IPS DF 19.7 (cell line): ENCODE measurements at places on chromosomes 6 and 20.

- DNase-seq: no peak
Measured at GRCh38 chr20:17579369-17580039, 9.6 kb downstream of the DSTN start.

- DNase-seq: no peak
Measured at GRCh38 chr20:58956078-58956477, 25.0 kb upstream of the NELFCD start.

DNA sequence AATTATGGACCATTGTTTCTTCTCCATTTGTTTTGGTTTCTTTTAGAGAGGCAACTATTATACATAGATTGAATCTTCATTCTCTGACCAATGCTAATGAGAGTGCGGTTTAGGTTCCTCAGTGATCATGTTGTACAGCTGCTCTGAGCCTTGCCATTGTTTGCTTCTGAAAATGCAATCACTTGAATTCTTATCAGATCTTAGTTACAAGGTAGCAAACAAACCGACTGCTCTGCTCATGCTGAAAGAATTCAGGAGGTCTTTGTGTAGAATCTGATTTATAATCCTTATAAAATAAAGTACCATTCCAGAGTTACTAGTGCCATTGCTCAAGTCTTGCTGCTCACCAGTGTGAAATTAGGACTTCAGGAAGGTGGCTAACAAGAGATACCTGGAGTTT, 569.1 kb upstream of the ID4 start:
- no peak for DNase-seq

DNA sequence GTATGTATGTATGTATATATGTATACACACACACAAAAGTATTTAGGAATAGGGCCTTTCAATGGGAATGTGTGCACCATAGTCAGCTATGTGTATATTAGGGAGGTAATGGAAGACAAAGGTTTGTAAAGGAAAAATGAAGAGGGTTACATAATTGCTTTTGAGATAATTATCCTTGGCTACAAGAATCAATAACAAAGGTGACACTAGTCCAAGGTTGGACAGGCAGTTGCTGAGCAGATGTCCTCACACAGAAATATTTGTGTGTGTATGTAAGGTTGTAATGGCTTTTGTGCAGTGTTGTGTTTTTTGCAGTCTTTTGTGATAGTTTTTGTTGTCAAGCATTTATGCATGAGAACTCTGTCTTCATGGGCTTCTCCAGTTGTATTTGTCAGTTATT, 157.9 kb upstream of the MARCKS start:
- no peak for DNase-seq

GRCh38 chr6:5665667-5666066, 341.1 kb downstream of the NRN1 start:
- no peak for DNase-seq

DNA sequence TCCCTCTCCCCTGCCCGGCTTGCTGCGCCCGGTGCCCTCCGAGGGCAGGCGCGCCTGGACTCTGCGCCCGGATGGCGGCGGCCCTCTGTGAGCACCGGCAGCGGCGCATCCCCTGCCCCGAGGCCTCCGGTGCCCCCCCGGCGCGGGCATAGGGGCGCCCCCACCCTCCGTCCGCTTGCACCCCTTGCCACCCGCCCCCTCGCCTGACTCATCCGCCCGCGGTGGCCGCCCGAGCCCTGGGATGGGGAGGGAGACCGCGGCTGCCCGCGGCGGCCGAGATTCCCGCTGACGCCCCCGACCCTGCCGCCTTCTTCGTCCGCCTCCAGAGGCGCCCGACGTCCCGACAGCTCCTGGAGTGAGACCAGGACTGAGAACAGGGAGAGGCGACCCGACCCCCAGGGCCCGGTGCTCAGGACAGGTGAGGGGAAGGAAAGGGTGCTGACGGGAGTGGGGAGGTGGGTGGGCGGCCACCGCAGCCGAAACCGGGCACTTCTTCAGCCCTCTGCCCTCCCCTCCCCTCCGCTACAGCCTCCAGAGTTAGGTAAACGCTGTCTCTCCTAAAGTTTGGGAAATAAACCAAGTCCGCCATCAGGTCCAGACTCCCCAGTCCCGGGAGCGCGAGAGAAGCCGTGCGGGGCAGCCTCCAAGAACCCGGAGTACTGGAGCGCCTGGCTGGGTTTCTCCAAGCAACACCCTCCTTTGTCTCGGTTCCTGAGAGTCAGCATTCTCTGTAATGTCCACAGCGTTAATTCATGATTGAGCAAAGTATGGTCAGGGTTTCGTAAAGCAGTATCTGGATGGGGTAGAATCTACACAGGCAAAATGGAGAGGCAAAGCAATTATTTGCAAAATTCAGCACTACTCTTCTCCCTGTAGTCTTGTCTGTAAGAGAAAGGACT, 539 bp downstream of the TMEM200A start:
- DNase-seq: no peak

DNA sequence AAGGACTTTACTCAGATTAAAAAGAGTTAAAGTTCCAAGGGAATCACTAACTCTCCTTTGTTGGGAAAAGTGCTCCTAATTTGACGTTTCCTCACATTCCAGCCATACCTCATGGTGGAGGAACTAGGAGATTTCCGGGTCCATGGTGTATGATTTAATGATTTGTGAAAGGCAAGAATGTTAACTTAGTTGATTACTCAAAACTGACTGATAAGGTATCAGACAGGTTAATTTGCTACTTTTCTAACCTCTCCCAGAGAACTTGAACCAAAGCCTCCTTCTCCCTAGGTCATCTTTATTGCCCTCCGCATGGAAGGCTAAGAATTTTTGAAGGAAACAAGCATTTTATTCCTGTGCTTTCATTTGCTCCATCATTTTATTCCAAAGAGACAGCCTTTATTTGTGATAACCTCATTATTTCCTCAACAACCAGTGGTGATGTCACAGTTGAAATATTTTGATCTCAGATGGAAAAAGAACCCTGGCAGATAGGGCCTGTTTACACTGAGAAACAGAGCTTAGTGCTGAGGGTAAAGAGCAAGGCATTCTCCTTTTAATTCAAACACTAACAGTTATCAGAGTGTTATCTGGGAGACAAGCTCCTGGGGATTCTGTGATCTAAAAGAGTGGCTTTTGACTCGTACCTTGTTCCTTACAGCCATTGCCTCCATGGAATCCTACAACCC, 57.4 kb upstream of the BMP2 start:
- DNase-seq: no peak

GRCh38 chr20:25248786-25249172, 894 bp downstream of the PYGB start:
- DNase-seq: no peak

GRCh38 chr6:99588618-99589289, 17.9 kb upstream of the PRDM13 start:
- DNase-seq: no peak

- DNase-seq: no peak
Measured at GRCh38 chr6:141123497-141123896, 1009.2 kb upstream of the GJE1 start.

- no peak for DNase-seq
Measured at GRCh38 chr20:61557621-61558020, 305.6 kb downstream of the CDH4 start.

DNA sequence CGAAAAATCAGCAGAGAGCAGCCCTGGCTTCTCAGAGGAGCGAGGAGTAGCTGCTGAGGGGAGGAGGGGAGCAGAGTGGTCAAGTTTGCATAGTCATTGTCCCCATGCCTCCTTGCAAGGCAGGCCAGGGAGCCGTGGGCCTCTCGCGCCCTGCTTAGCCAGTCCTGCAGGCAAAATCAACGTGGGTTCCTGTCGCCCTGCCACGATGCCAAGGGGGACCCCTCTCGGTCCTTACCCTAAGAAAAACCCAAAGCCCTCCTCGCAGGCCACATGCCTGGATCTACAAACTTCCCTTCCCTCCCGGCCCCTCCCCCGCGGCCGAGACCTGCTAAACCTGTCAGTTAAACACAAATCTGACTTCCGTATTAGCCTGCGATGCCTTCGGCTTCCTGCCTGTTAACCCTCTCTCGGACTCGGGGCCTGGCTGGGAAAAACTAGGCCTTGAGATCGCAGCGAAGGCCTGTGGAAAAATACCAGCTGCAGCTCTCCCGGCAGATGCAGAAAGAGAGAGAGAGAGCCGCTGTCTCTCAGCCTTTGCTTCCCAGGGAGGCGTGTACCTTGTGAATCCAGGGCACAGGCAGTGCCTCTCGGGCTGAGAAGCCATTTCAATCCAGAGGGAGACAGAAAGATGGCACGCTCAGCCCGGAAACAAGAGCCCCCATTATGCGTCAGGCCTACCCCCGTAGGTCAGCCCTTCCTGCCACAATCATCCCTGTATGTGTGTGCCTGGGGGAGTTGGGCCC, 968 bp upstream of the ZMYND8 start:
- no peak for DNase-seq

GRCh38 chr20:11642866-11643265, 274.8 kb upstream of the BTBD3 start:
- DNase-seq: no peak

- DNase-seq: no peak
Measured at GRCh38 chr6:162722226-162722625, 5.3 kb downstream of the PRKN start.

DNA sequence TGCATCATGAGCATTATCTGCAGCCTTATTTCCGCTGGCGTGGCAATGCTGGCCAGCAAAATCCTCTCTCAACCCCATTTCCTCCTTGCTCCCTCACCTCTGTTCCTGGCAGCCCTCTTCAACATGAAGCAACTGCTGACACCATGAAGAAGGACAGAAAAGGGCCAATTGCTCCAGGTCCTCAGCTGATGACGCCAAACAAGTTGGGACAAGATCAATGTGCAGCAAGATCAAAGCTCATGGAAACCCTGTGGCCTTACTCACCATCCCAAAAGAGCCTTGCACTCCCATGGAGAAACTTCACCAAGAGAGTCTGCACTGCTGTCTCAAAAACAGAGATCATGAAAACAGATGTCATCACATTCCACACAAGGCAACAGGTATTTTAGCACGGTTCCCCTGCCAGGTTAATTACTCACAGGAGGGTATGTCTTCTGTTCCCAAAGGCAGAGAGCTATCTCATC, 7.4 kb downstream of the GFOD1 start:
- DNase-seq: no peak

- DNase-seq: no peak
Measured at GRCh38 chr6:143176090-143177021, 115.7 kb downstream of the AIG1 start.

DNA sequence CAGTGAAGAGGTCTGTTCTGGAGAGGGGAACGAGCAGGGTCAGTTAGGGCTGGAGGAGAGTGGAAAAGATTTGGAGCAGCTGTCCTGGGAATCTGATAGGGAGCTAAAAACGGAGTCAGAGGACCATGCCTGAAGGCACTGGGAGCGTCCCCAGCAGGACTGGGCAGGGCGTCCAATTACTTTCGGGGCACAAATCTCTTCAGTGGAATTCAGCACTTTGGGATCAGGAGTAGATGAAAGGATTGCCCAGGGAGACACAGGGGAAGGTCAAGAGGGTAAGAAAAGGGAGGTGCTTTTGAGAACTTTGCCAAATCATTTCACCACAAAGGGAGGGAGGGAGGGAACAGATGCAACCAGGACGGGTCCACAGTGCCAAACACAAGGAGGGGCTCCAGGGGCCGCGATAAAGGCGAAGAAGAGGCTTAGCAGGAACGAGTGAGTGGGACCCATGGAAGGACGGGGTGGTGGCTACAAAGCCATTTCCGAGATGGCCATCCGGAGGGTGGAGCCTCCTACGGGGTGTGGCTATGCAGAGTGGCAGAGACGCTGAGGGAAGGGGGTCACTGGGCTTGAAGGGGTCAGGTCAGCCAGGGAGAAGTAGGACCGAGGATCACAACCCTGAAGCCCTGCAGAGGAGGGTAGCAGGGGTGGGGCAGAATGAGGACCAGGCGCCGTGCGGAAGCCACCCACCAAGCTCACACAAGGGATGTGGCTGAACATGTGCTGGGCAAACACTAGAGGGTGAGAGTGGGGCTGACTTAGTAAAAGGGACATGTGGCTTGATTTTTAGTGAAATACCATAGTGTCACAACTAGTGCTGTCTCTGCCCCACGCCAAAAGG, 180.0 kb upstream of the RREB1 start:
- DNase-seq: no peak

GRCh38 chr6:14524319-14524718, 406.7 kb downstream of the CD83 start:
- no peak for DNase-seq

DNA sequence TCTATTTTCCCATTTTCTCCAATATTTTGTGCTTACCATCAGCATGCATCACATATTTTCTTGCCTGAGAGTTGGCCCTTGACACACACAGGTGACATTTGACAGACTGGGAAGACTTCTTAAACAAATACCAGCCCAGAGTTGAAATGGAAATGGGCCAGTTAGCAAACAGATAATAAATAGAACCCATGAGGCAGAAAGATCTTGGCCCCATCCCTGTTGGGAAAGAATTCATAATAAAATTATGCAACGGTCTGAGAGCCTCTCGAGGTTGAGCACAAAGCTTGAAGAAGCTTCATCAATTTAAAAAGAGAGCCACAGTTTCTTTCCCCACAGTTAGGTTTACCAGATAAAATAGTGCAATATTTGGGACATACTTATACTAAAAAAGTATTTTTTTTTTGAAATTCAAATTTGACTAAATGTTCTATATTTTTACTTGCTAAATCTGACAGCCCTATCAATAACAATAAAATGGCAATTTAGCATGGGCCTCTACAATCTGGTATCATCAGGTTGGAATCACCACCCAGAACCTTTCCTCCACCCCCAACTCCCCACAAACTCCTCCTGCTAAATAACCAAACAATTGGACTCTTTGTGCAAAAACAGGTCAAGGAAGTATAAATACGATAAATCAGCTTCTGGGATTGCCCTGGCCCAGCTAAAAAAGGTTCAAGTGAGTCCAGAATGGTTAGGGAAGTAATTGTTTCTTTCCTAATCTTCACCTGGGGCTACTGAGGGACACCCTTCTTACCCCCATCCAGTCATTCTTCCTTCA, 129.8 kb downstream of the CD164 start:
- no peak for DNase-seq

GRCh38 chr6:123533862-123534648, 102.7 kb downstream of the TRDN start:
- DNase-seq: no peak

DNA sequence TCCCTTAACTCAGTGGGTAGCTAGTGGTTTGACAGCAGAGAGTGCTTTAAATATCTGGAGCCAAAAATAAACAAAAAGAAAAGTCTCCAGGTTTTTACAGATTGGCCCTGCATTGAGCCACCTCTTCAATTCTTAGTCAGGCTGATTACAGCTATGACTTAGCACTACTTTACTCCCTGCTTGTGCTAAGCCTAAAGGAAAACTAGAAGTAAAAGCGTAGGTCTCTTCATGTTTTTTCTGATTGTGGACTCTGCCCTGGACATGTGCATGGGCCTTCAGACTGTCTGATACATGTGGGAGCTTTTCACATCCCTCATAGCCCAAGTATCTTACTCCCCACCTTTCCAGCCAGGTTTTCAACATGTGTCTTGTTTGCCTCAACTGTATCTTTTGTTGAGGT, 33.3 kb downstream of the KPNA5 start:
- no peak for DNase-seq

DNA sequence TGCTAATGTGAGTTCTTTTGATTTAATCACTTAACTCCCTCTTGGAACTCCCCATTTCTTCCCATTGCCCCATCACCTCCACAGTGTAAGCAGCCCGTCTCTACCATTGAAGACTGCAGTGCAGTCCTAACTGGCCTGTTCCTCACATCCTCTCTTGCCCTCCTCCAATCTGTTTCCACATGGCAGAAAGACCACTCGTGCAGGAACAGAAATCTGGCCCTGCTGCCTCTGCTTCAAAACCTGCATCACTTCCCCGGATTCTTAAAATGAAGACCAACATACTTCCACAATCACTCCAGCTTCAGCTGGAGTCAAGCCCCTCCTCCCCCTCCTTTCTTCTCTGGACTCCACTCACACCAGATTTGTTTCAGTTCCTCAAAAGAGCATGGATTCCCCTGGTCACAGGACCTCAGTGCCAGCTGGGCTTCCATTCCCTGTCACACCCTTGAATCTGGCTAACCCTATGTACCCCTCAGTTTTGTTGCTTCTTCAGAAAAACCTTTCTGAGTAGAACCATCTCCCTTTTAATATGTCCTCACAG, 802.3 kb downstream of the MAFB start:
- DNase-seq: no peak
